Hematopoietic multipotent progenitor cell treated with erythropoietin and hydrocortisone succinate and interleukin-3 and kit ligand, for 8 days (in vitro differentiated cells): ENCODE measurements at places on chromosomes 7 and 10.

DNA sequence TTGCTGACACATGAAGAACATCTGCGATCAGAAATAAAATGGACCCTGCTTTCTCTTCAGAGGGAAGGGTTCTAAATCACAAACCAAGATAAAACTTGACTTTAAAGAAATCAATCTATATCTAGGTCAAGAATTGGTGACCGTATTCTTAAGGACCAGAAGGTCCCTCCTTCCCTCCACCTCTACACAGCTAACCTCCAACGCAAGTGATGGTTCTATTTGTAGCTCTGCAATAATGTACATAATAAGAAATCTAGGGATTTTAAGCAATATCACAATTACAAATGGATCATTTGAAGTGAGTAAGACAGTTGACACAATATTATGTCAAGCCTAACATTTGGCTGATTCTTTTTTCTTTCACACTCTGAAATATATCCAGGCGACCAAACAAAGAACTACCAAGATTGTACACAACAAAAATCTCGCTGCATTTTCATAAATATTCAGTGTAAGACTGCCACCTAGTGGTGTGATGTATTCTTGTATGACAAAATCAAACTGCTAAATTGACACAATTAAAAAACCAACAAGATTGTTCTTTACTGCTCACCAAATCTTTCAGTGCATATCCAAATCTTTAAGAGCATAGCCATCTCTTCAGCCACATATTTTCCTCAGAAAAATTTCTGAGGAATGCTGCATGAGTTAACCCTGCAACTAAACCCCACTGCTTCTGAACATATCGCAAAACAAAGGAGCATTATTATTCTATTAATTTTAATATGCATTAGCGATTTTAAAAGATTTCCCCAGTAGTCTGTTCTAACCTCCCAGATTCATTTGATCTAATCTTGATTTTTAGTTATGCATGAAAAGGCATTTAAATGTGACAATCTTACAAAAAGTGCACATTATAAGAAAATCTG lies 44.5 kb downstream of the ICA1 start:
- DNase-seq, result peak; percentile 84

- peak; percentile 23 for DNase-seq
These were observed 391.7 kb downstream of the KCNMA1 start for GRCh38 chr10:77245953-77246352.

DNA sequence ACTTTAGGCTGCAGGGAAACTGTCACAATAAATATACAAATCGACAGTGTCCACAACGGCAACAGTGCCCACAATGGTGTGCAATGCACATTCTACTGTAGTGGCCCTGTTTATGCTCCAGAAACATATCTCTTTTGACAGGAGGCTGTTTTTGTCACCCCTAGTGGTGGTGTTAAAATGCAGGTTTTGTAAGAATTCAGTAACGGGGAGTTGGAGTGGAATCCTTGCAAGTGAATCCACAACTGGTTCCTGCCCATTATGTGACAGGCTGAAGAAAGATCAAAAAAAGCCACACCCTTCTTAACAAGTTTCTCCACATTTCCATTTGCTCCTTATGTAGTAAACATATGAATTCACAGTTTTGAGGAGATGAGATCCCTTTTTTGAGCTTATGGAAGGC lies 58.5 kb downstream of the BEND7 start:
- DNase-seq, result no peak

DNA sequence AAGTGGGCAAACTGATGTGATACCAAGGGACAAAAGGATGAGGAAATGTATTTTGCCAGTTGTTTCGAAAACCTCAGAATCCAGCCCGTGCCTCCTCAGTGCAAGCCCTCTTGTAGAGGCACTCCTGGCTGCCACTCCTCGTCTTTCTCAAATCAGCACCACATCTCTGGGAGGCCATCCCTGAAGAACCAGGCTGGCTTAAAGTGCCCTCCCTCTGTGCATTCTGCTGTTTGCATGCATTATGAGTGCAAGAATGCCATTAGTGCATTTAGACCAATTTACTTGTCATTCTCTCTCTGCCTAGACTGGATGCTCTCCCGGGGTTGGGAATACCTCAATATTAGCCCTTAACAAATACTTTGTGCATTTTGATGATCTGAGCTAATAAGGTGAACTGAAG lies 19.9 kb upstream of the FAM180A start:
- DNase-seq, result no peak

GRCh38 chr10:102264371-102264770 lies 19.0 kb downstream of the GBF1 start:
- no peak for DNase-seq

DNA sequence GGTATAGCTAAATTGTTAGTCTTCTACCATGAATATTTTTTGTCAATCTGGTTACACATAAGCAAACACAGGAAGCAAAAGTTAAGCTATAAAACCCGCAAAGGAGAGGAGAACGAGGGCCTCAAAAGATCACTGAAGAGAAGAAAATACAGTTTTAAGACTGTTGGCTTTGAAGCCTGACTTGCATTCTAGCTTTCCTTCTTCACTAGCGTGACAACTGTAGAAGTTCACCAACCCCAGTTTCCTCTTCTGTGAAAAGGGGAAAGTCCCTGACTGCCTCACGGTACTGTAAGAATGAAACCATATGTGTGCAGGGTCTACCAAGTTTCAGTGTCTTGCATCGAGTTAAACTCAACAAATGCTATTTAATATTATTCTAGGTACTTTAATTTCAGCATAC lies 7.5 kb upstream of the LRRN3 start:
- peak; percentile 28 for DNase-seq

DNA sequence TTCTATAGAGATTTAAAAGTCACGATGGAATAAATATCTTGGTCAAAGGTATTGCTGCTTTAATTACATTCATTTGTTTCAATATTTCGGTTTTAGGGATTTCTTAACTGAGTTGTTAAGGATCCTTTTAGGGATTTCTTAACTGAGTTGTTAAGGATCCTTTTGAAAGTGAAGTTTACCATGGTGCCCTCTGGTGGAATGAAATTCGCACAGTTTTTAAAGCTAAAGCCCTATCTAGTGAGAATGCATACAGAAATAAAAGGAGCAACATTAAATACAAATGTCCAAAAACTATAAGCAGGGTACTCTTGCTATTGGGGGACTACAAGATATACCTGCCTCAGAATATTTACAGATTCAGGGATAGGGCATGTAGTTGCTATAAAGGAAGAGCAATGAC lies 193.7 kb downstream of the RNLS start:
- peak; percentile 67 for DNase-seq

GRCh38 chr10:87589645-87590051 lies 70.0 kb upstream of the PAPSS2 start:
- DNase-seq, result no peak

DNA sequence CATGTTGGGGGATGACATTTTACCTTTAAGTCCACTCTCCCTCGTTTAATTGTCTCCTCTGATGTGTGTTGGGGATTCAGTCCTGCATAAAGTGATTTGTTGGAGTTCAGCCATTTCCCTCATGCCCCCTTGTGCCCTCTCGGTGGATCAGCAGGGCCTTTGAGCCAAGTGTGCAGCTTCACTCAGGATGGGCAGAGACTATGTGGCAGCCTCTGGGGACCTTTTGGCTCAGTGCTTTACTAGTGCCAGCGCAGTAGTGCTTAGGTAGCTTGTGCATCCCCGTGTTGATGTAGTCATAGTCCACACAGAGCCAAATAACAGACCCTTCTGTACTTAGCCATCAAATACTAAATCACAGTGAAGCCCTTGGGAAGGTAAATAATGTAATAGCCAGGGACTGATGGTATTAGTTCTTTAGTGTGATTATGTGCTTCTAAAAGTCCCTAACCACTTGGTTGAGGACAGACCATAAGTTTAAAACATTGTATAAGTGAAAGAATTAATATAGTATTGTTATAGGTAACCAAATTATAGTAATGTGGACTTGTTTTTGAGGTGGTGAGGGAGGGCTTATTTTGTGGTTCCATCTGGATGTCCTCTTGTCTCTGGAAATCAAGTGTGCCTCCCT lies 11.4 kb downstream of the BUB3 start:
- no peak for DNase-seq

- no peak for DNase-seq
These were observed 166.9 kb upstream of the SP4 start for GRCh38 chr7:21260939-21261338.

DNA sequence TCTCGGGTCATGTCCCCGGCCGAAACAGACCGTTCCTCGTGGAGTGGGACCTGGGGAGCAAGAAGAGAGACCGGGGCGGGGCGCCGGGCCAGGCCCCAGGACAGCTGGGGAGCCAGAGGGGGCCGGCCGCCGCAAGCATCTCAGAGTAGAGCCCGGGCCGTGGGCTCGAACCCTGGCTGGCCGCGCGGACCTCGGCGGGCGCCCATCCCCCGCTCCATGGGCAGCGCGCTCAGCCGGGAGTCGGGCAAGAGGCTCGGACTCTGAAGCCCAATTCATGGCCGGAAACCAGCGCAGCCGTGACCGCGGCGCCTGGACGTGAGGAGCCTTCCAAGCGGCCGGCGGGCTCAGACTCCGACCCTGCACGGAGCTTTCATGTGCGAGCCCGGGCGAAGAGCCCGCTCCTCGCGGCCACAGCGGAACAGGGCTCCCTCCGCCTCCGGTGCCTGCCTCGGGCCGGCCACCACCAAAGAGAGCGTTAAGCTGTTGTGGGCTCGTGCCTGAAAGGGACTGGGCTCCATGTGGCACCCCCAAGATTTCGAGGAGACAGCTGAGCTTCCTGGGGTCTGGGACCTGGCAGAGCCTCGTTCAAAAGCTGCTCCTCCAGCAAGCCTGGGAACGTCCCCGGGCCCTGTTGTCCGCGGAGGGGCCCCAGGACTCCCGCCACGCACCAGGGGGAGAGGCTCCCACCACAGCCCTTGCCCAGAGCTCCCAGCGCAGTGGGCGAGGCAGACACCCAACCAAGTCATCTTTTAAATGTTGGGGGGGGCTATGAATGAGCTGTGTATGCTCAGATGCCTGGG lies 757 bp upstream of the GRID1 start:
- no peak for DNase-seq

- no peak for DNase-seq
These were observed 27.6 kb downstream of the AMZ1 start for GRCh38 chr7:2715341-2716231.

DNA sequence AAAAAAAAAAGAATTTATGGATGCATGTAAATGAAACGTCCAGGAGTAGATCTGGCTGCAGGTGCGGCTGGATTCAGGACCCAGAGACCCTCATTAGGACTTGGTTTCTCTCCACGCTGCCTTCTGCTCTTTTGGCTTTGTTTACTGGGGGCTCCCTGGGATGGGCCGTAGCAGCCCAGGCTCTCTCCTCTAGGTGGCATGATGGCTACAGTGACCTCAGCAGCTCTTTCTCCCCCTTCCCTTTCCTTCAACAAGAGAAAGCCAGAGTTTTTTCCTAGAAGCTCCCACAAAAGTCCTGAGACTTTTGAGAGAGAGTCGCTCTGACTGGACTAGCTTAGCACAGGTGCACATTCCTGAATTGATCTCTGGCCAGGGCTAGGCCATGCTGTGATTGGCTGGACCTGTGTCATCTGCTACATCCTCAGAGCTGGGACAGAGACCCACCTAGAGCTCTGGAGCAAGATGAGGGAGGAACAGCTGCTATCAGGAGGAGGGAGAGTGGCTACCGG lies 67.8 kb upstream of the PDCD4 start:
- peak; percentile 68 for DNase-seq

DNA sequence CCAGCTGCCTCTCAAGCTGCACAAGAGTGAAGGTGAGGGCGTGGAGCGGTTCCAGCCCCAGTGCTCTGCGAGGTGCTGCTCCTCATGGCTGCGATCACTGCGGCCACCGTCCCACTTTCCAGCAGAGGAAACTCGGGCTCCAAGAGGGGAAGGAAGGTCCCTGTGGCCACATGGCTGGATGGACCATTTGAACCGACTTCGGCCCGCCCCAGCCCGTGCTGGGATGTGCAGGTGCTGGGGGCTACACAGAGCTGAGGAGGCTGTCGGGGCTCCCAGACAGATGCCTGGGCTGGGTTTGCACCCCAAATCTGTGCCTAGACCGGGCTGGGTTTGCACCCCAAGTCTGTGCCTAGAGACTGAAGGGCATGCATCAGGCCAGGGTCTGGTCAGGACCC lies 186.6 kb downstream of the DNAJB6 start:
- no peak for DNase-seq

DNA sequence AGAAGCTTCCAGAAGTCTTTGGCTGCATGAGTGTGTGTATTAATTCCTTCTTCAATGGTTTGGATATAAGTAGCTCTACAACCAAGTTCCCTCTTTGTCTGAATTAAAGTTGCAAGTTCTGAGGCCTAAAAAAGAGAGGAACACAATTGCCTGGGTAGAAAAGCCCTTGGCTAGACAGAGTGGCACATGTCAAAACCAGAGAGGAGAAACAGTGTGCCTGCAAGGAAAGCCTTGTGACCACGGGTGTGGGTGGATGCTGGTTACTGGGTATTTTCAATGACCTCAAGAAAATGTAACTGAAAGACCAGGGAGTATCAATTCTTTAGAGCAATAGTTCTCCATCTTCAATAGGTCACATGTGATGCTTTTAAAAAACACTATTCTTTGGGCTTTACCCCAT lies 148.3 kb downstream of the SVIL start:
- no peak for DNase-seq

- peak; percentile 84 for DNase-seq
These were observed 68.9 kb upstream of the CARD11 start for GRCh38 chr7:3112479-3113134.

DNA sequence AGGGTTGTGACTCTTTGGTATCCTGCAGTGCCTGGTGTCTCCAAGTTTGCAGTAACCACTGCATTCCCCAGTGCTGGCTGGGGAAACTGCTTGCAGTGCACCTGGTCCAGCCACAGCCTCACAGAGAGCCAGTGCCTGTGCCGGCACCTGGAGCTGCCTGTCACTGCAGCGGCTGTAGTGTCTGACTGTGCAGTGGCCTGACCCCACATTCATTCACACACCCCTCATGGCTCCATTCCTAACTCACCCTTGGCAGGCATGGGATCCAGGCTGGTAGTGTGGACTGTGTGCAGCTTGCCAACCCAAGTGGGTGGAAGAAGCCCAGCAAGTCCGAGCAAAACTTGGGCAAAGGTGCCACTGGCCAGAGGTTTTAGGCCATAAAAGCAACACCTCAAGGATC lies 3.7 kb upstream of the CYP3A43 start:
- no peak for DNase-seq

- no peak for DNase-seq
These were observed 43.9 kb upstream of the STRIP2 start for GRCh38 chr7:129390314-129390713.

- DNase-seq, result no peak
These were observed 27.9 kb upstream of the PWWP2B start for GRCh38 chr10:132368881-132369635.

DNA sequence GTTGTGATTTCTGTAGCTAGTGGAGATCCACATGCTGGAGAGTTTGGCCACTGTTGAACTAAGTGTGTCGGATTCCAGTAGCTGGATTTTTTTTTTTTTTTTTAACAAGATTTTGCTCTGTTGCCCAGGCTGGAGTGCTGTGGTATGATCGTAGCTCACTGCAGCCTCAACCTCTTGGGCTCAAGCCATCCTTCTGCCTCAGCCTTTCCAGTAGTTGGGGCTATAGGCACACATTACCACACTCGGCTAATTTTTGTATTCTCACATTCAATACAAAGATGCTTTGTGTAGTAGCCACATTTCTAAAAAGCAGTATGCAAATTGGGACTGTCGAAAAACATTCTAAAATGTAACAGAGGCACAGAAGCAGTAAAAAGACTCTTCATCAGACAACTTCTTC lies 63.5 kb downstream of the RABGEF1 start:
- DNase-seq, result no peak
